Vein endothelial cell (primary cell): ENCODE measurements at places on chromosomes 5 and 9. TPM values are rescaled to one million over a fixed set of nuclear protein-coding genes. Genes with fewer than 3 reads are reported as not detected.

Gene SLC36A2
- not detected in 2 replicates for total RNA-seq

Gene KCNV2
- not detected in 2 replicates for total RNA-seq

Gene SLCO6A1
- not detected in 2 replicates for total RNA-seq

Gene PROB1
- total RNA-seq, result 4.6 and 7.2 TPM in 2 replicates

Gene GRIN1
- total RNA-seq, result 0.10 TPM in 1 of 2 replicates, not detected in the other

Gene NEUROG1
- not detected in 2 replicates for total RNA-seq

Gene LHX2
- total RNA-seq, result not detected in 2 replicates

Gene FPGS
- total RNA-seq, result 103 and 117 TPM in 2 replicates

Gene FBLL1
- total RNA-seq, result 0.57 and 0.65 TPM in 2 replicates

Gene AIF1L
- 16.0 and 25.6 TPM in 2 replicates for total RNA-seq

Gene SCGB3A2
- total RNA-seq, result not detected in 2 replicates

Gene BRINP1
- total RNA-seq, result 0.19 TPM in 1 of 2 replicates, not detected in the other

Gene HCN1
- total RNA-seq, result not detected in 2 replicates

Gene CRB2
- not detected in 2 replicates for total RNA-seq

Gene KIF12
- 0.10 and 0.33 TPM in 2 replicates for total RNA-seq

Gene HNRNPK
- total RNA-seq, result 603 and 683 TPM in 2 replicates

Gene TTC16
- total RNA-seq, result not detected in 2 replicates

Gene LHX3
- total RNA-seq, result not detected in 2 replicates

Gene ANXA6
- 68.9 and 206 TPM in 2 replicates for total RNA-seq

Gene SPINK13
- not detected in 2 replicates for total RNA-seq

Gene PSAT1
- total RNA-seq, result 30.4 and 36.6 TPM in 2 replicates

Gene CNTNAP3
- 87.5 and 102 TPM in 2 replicates for total RNA-seq

Gene ATP6V1G1
- total RNA-seq, result 112 and 127 TPM in 2 replicates

Gene CARD9
- total RNA-seq, result 0.57 and 0.65 TPM in 2 replicates

Gene TMEFF1
- total RNA-seq, result 8.8 and 10.7 TPM in 2 replicates

Gene CREBRF
- 14.0 and 16.4 TPM in 2 replicates for total RNA-seq

Gene QRFP
- not detected in 2 replicates for total RNA-seq

Gene NPDC1
- 52.6 and 64.7 TPM in 2 replicates for total RNA-seq

Gene EQTN
- not detected in 2 replicates for total RNA-seq

Gene LMX1B
- total RNA-seq, result not detected in 2 replicates

Gene TNC
- total RNA-seq, result 1.3 and 2.7 TPM in 2 replicates

Gene IL13
- total RNA-seq, result not detected in 2 replicates

Gene PHF24
- not detected in 2 replicates for total RNA-seq
